ENCODE measurements at places on chromosomes 1 and 21.

DNA sequence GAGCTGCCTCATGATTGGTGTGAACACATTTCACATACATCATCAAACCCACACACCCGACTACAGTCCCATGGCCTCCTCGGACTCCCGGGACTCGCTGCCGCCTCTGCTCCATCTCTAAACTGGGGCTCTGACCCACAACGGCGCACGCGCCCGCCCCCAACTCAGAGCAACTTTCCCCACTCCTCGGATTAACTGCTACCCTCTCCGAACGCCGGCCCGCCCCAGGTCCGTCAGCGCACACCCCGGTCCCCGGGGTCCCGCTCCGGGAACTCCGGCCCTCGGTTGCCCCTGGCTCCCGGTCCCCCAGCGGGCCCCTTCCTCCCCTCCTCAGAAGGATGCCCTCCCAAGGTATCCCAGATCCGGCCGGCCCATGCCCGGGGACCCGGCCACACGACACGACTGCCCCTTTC lies 740 bp downstream of the DSTYK start:
- no peak for DNase-seq

GRCh38 chr1:145824499-145824842 lies 471 bp downstream of the POLR3C start:
- no peak for DNase-seq

- DNase-seq = no peak
Measured at GRCh38 chr1:161840363-161840762, 74.2 kb downstream of the ATF6 start.

DNA sequence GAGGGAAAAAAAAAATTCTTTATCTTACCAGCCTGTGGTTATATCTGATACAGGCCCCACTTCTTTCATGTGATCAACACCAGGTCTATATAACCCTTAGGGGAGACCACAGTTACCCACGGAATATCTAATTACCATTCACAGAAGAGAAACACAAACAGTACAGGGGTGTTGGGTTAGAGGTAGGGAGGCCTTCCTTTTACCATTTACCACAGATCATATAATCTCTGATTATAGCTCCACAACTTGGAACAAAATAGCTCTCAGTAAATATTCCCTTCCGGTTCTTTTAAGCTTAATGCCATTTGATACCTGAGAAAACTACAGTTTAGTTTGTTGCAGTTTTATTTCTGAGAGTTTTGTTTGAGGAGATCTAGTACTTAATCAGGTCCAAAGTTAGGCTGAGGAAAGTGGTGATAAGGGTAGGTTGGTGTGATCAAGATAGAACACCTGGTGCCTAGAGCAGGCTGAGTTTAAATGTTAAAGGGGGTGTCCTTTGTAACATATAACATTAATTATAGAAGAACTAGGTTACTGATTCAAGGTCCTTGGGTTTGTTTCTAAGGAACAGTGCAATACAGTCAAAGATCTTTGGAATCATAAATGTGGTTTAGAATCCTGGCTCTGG lies 14.1 kb downstream of the EPB41 start:
- no peak for DNase-seq

GRCh38 chr1:78419309-78419708 lies 71.5 kb upstream of the PTGFR start:
- DNase-seq = no peak
